ENCODE measurements at places on chromosomes 11 and 22. TPM values are rescaled to one million over a fixed set of nuclear protein-coding genes. Genes with fewer than 3 reads are reported as not detected.

DNA sequence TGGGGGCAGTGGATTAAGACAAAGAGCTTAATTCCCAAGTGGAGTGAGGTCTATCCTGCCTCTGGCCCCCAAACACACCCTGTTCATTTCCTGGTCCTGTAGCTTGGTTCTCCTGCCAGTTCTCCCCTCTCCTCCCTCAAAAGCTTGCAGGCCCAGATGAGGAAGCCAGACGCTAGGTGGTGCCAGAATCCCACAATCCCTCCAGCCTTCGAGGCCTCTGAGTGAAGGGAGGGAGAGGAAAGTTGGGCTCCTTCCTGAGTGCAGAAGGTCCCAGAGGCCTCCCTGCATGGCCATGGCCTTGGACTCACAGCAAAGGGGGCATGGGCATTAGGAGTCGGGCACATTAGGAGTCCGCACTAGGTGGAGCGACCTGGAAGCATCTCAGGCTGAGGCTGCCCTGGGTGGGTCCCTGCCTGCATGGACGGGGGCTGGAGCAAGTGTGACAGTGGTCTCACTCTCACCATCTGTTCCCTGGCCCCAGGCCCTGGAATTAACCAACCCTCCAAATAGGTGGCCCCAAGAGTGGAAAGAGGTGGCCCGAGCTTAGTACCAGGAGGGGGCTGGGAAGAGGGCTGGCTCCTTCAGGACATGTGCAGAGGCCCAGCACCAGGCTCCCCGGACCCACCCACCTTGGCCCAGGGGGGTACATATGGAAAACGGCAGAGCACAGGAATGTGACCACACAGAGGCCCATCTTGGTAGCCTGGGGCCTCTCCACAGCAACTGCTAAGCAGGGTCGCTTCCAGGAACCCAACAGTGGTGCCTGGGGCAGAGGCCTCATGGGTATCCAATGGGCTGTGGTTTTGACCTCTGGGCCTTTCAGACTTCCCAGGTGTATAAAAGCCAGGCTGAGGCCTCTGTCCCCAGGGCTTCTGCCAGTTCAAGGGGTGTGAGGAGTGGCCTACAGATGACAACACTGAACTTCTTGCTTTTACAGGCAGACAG lies 5.2 kb downstream of the FXYD2 start:
- H3K36me3 ChIP-seq: no peaks in the 10 kb centered on the region
- DNase-seq: peak; percentile 46
- H3K27me3 ChIP-seq: no peaks in the 10 kb centered on the region
- no peak overlapping the region for H3K27ac ChIP-seq

GRCh38 chr22:41360126-41360525 lies 21.6 kb upstream of the TEF start:
- no peak overlapping the region for H3K4me3 ChIP-seq
- H3K27ac ChIP-seq: no peak overlapping the region
- no peaks in the 10 kb centered on the region for H3K4me1 ChIP-seq
- no peak for DNase-seq
- no peaks in the 10 kb centered on the region for H3K27me3 ChIP-seq

DNA sequence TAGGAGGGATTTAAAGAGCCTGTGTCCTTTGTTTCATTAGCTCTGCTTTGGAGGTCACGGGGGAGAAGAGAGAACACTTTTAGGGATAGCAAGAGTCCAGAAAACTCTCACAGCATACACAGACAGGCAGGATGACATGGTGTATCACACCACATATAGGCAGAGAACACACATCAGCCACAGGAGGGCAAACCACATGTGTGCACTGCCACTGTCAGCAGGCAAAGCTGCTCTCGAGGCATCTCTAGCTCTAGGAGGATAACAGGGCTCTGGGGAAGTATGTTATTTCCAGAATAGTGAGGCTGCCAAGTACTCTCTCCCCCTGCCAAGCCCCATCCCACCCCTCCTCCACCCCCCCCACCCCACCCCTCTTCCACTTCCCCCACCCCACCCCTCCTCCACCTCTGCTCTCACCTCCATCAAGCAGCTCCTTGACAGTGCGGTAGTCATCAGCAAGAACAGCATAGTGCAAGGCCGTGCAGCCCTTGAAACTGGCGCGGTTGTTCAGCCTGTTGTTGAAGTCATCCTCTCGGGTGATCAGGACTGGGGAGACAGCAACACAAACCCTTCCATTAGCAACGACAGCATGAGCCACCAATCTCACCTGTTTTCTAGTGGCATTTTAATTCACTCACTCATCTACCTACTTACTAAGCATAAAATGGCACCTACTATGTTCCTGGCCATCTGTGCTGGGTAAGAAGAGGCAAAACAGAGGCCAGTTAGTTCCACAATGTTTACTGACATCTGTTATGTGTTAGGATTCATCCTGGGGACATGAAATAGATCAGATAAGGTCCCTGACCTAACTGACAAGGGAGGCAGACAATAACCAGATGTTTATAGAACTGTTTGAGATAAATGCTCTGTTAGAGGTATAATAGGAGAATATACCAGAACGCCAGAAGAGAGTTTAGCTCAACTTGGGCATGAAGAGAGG lies 75.6 kb downstream of the CLPB start:
- no peaks in the 10 kb centered on the region for H3K4me1 ChIP-seq
- H3K4me3 ChIP-seq: no peak overlapping the region
- no peaks in the 10 kb centered on the region for H3K27me3 ChIP-seq
- DNase-seq: no peak
- no peak overlapping the region for H3K27ac ChIP-seq

GRCh38 chr11:125532668-125533067 lies 36.6 kb upstream of the FEZ1 start:
- no peaks in the 10 kb centered on the region for H3K27me3 ChIP-seq
- H3K4me1 ChIP-seq: no peaks in the 10 kb centered on the region
- no peak overlapping the region for H3K27ac ChIP-seq
- DNase-seq: no peak
- no peaks in the 10 kb centered on the region for H3K36me3 ChIP-seq

DNA sequence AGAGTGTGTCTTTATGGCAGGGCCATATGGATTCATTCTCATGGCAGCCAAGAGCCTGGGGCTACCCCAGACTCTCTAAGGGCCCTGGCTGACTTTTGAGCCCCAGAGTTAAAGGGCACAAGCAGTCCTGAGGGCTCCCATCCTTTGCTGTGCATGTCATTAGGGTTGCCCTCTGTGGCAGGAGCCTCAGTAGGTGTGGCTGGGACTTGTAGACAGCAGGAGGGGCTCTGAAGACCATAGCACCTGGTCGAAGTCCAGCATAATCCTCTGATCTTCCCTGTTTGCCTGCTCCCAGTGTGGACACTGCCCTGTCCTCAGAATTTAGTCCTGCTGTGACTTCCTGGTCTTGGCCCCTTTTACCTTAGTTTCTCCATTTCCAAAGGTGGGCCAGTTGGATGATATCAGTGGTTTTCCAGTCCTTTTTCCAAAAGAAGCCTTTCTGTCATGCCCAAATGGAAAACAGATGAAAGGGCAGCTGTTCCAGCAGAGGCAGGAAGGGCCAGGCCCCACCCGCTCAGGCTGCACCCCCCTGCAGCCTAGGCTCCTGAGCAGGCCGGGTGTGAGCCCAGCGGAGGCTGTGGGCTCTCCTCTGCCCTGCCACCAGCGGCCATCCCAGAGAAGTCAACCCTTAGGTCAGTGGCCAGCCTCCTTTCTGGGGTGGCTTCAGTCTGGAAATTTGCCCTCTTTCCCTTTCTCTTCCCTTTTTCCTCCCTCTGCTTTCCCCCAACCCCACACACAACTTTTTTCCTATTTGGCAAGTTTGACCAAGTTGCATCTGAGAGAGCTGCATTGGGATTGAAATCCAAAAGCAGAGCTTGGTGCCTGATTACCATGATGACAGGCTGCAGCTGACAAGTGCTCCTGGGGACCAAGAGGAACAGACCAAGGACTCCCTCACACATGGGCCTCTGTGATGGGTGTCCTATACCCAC lies 32.8 kb upstream of the SUSD2 start:
- H3K36me3 ChIP-seq: no peaks in the 10 kb centered on the region
- H3K27ac ChIP-seq: peak overlapping the region; percentile 88

DNA sequence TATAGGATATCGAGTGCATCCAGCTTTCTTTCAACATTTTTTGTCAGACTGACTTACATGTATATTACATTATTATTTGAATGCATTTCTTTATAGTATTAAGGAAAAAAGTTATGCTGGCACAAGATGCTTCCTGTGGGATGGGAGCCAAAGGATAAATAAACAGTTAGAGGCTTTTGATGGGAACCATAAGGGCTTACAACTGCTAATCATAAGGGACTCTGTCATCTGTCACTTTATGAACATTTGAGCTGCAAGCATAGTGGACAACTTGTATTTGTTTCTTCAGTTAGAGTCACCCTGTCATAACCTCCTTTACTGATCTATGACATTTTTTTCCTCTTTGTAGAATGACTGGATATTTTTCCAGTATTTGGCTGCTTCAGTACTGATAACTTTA lies 132.4 kb upstream of the CHORDC1 start:
- H3K27me3 ChIP-seq: no peaks in the 10 kb centered on the region
- no peak overlapping the region for H3K4me3 ChIP-seq
- no peaks in the 10 kb centered on the region for H3K36me3 ChIP-seq

DNA sequence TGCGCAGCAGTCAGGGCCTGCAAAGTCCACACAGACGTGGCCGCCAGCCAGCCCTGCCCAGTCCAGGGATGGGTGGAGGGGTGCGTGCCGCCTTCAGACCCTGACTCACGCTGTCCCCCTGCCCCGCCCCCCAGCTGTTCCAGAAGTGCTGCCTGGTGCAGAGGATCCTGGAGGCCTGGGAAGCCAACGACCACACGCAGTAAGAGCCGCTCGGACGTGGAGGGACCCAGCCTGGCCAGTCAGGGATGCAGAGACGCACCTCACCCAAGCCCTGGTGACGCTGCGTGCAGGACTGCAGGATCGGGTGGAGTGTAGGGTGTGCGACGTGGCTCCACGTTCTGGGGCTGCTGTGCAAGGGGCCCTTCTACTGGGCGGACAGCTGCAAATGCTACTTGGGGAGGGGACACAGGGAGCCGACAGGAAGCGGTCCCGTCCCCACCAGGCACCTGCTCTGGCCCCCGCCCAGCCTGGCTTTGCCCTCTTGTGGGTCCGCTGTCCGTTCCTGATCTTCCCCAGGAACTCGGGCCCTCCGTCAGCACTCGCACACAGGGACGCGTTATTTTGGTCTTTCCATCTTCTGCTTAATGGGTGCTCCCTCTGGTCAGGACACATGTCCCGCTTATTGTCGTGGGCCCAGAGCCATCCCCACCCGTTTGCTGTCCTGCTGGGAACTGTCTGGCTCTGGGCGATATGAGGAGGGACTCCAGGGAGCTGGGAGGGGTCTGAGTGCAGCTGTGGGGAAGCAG lies 42.5 kb downstream of the SBF1 start:
- H3K4me1 ChIP-seq: no peaks in the 10 kb centered on the region
- peaks cover 76% of the 10 kb centered on the region for H3K36me3 ChIP-seq
- H3K27me3 ChIP-seq: no peaks in the 10 kb centered on the region
- H3K4me3 ChIP-seq: no peak overlapping the region
- peak; percentile 74 for DNase-seq

DNA sequence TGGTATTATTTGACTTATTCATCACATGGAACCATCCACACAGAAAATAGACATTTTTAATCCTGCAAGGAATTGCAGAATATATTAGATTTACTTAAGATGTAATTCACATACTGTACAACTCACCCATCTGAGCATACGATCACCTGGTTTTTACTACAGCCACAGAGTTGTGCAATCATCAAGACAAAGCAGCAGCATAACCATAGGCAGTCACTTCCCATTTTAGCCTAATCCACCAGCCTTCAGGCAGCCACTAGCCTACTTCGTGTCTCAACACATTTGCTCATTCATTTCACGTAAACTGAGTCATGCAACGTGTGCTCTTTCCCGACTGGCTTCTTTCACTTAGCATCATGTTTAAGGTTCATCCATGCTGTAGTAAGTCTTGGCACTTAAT lies 23.0 kb downstream of the PIWIL3 start:
- no peaks in the 10 kb centered on the region for H3K27me3 ChIP-seq
- DNase-seq: no peak
- no peaks in the 10 kb centered on the region for H3K4me1 ChIP-seq
- H3K27ac ChIP-seq: no peak overlapping the region
- no peak overlapping the region for H3K4me3 ChIP-seq

DNA sequence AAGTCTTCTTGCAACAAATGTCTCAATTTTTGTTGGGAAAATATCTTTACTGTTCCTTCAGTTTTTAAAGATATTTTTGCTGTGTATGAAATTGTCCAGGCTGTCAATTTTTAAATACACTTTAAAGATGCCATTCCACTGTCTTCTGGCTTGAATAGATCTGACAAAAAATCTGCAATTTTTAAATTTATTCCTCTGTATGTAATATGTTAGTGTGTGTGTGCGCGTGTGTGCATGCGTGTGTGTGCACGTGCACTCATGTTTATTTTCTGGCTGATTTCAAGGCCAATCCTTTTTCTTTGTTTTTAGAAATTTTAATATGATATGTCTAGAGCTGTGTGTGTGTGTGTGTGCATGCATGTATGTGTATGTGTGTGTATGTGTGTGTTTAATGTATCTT lies 263.2 kb upstream of the SESN3 start:
- no peaks in the 10 kb centered on the region for H3K36me3 ChIP-seq
- H3K4me3 ChIP-seq: no peak overlapping the region
- H3K4me1 ChIP-seq: no peaks in the 10 kb centered on the region
- no peaks in the 10 kb centered on the region for H3K27me3 ChIP-seq
- H3K27ac ChIP-seq: no peak overlapping the region

DNA sequence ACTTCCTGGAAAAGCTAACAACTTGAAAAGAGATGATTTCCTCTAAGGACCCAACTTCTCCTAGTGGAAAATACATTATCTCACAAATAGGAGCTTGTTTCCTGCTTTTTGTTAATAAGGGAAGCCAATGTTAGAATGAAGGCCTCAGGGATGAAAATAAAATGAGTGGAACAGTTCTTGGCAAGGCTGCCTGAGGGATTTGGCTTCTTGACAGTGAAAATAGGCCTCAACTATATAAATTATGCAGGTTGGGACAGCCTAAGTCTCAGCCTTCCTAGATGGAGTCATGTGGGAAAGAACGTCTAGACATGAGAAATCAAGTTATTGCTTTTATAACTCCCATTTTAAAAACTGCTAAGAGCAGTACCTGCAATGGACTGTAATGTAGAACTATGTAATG lies 92.8 kb upstream of the FIBIN start:
- no peaks in the 10 kb centered on the region for H3K4me1 ChIP-seq
- no peak overlapping the region for H3K27ac ChIP-seq
- no peak overlapping the region for H3K4me3 ChIP-seq
- H3K36me3 ChIP-seq: no peaks in the 10 kb centered on the region

DNA sequence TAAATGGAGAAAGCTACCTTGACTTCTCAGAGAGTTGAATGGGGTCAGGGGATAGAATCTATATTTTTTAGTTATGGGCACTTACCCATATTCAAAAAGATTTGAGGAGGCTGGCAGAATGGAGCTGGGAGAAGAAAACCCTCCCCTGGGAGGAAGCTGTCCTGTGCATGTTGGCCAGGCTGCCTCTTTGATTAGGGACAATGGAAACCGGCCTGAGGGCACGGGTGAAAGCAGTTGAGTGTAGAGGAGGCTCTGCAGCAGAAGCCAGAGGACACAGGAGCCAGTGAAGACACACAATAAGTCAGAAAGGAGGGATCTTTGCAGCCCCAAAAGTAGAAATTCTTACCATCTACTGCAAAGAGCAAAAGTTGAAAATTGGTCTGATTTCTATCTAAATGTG lies 66.6 kb upstream of the B3GAT1 start:
- H3K27me3 ChIP-seq: no peaks in the 10 kb centered on the region
- no peak for DNase-seq
- H3K4me3 ChIP-seq: no peak overlapping the region
- no peaks in the 10 kb centered on the region for H3K4me1 ChIP-seq
- no peaks in the 10 kb centered on the region for H3K36me3 ChIP-seq

GRCh38 chr11:98944461-98944860 lies 76.3 kb upstream of the CNTN5 start:
- H3K4me3 ChIP-seq: no peak overlapping the region
- no peak for DNase-seq
- no peaks in the 10 kb centered on the region for H3K36me3 ChIP-seq
- no peaks in the 10 kb centered on the region for H3K27me3 ChIP-seq
- H3K27ac ChIP-seq: no peak overlapping the region

ABTB2 gene
- total RNA-seq: 6.8 TPM

PHETA2 gene
- 15.4 TPM for total RNA-seq

KRTAP5-1 gene
- not detected for total RNA-seq

RAC2 gene
- total RNA-seq: 22.1 TPM

Data from upper lobe of left lung (tissue), 6 donors.